ENCODE measurements at places on chromosomes 2 and 18.

- no peak for DNase-seq
These were observed 124.2 kb downstream of the BCL2L11 start for GRCh38 chr2:111244864-111245263.

DNA sequence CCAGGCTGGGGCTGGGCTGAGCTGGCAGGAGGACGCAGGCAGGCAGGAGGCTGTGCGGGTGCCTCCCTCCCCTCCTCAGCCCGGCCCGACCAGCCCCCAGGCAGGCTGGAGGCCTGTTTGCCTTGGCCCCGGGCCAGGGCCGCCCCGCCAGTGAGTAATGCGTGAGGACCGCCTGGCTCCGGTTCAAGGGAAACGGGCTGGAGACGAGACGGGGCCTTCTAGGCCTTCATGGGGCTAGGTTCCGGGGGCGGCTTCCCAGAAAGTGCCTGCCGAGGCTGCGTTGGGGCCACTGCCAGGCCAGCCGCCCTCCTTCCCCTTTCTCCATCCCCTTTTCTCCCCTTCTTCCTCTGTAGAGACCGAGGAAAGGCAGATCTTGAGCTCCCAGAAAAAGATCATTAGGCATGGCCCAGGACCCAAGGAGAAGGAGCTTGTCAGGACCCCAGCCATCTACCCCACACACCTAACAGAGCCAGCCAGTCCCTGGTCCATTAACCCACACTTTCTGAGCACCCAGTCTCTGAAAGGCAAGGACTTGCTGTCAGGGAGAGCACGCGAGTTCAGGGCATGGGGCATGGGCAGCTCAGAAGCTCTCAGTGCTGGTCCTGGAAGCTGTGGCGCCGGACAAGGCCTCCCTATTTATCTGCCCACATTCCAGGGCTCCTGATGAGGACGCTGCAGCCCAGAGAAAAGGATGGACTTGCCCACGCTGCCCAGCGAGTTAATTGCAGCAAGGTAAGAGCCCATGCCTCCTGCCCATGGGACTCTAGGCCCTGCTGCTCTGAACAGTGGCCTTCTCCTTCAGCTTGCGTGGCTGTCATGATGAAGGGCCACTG is 48.5 kb downstream of the SMAD7 start:
- no peak for DNase-seq

DNA sequence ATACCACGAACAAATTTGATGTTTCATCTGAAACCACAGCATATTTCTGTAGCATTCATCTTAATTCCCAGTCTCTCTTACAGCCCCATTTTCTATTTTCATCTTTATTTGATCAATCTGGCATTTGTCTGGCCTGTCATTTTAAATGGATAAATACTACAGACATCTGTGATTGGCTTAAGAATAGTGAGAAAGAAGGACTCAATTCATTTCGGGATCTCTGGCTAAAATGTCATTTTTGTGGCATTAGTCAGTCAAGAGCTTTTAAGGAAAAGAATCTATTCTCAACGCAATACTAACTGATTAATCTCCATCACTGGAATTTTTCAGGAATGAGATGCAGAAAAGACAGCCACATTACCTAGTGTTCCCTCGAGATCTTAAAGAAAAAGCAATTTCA is 585.9 kb downstream of the IRS1 start:
- DNase-seq: no peak

GRCh38 chr2:1047485-1047884 is 96.8 kb downstream of the SNTG2 start:
- DNase-seq: no peak

DNA sequence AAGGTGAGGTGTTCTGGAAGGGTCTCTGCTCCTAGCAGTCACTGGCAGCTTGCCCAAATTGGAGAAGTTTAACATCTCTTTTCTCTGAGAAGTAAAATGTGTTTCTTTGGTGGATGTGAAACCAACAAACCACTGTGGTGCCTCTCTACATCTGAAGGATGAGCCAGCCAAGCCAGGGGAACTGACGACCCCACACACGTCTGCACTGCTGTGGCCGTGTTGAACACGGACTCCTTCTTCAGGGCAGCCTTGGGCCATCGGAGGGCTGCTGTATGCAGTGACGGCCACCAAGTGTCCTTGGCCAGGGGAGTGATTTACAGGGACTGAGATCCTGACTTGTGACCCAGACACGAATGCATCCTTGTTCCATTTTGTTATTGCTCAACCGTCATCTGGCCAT is 207.8 kb downstream of the ACKR3 start:
- DNase-seq: no peak

DNA sequence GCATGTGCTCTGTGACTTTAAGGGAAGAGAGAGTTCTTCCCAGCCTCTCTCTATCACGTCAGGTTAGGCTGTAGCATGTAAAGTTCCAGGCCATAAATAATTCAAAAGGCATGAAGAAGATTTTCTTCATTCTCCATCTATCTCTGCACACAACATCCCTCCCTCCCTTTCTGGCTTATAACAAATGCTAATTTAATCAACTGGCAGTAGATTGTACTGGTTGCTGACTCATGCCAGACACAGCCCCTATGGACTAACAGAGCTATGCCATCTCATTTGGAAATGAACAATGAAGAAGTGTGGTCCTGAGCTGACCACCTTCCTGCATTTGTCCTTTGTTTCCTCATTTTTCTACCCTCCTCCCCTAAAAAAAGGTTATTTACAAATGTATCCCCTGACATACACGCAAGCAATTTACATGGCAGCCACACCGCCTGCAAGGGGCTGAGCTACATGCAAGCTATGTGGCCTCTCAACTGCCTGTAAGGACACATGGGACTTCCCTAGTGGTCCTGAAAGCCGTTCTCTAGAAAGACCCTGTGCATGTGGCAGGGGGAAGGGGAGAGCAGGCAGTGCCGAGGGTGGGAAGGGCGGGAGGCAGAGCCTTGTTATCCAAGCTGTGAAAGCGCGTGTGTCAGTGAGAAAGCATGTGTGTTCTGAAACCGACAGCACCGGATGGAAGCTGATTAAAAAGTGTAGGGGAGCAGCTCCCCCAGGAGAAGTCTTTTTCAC is 90.9 kb upstream of the KLF7 start:
- DNase-seq: no peak

- no peak for DNase-seq
These were observed 22.2 kb downstream of the GALR1 start for GRCh38 chr18:77271576-77272481.

DNA sequence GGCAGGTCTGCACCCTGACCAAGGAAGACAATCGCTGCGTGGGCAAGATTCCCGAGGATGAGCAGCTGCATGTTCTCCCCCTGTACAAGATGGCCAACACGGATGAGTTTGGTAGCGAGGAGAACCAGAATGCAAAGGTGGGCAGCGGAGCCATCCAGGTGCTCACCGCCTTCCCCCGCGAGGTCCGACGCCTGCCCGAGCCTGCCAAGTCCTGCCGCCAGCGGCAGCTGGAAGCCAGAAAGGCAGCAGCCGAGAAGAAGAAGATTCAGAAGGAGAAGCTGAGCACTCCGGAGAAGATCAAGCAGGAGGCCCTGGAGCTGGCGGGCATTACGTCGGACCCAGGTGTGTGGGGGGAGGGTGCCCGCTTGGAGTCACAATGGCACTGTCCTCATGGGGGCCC is 48.4 kb downstream of the BOLA3 start:
- no peak for DNase-seq

GRCh38 chr2:195027947-195028346 is 629.1 kb upstream of the SLC39A10 start:
- no peak for DNase-seq

DNA sequence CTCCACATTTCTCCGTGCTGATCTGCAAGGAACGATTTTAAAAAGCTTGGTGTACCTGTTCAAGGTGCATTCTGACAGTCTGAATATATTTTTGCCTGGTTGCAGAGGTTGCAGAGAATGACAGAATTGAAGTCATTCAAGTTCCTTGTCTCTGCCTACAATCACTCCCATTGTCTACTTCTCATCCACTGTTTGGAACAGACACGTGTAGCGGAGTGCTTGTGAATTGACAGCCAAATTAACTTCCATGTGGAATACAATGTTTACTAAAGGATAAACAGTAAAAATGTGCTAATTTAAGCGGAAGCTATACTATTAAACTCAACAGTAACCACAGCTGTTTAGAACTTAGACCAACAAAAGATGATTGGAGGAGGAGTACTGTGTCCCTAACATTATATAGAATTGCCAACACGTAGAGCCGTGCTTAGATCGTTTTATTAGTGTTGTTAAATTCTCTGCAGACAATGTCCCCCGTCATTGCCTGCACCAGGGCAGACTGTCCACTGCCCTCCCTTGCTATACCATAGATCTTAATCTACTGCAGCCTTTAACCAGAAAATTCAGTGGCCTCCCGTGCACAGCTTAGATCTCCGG is 87.3 kb upstream of the ZCCHC2 start:
- no peak for DNase-seq

GRCh38 chr2:241940329-241940728 is 70.8 kb downstream of the RTP5 start:
- DNase-seq: no peak

- DNase-seq: no peak
These were observed 132.2 kb upstream of the SMAD7 start for GRCh38 chr18:49082714-49083688.

- no peak for DNase-seq
These were observed 57.6 kb upstream of the PARD3B start for GRCh38 chr2:204487447-204488229.

DNA sequence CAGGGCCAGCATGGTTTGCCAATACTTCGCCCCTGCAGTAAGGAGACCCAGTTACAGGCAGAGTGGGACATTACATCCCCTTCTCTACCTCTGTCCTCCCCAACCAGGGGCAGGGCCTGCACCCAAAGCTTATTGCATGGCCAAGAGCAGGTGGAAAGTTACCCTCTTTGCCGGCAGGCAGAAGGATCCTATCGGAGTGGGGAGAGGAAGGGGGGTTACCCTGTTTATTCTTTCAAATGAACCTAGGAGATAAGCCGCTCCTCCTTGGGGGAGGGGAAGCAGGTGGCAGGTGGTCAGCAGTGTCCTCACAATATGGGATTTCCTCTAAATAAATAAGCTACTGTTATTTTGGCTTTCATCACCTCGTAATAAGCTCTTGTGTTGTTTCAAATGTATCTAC is 53.9 kb downstream of the SPATS2L start:
- DNase-seq: no peak
